NCI-H2081 treated with DMSO at 0.1 percent for 48 hours (cell line): ENCODE measurements at places on chromosomes 12 and 14.
A peak's percentile ranks its signal among the peaks of the same experiment; 100 is the strongest.

DNA sequence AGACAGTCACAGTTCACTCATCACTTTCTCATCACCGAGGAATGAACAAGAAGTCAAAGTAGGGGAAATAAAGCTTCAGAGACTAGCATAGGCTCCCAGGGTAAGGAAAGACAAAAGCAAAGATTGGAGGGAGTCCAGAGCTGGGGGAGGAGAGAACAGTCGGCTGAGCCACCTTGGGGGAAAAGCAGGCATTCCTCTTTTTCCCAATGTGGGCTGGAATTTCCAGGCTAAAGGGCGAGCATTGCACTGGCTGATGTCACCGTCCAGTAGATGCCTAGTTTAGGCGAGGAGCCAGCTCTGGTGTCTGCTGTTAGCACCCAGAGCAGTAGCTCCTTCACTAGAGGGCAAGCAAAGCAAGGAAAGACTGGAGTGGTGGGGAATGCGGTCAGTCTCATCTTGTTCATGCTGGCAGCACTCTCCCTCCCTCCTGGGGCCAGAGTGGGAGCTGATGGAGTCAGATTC, 8.5 kb upstream of the KRT75 start:
- DNase-seq, result no peak

DNA sequence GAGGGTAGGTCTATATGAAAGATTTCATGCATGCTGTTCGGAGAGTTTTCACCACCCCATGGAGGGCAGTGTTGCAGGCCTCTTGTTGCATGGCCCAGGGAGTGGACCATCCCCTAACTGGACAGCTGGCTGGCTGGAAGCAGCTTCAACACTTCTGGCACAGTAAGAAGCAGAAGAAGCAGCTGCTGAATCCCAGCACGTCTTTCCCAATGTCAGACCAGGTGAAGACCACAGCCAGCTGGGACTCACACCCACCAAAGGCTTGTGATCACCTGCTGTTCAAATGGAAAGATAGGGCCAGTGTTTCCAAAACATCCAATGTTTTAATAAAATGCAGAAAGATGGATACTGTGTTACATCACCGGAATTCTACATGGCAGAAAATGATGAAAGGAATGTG, 1423.6 kb downstream of the AACS start:
- no peak for DNase-seq

DNA sequence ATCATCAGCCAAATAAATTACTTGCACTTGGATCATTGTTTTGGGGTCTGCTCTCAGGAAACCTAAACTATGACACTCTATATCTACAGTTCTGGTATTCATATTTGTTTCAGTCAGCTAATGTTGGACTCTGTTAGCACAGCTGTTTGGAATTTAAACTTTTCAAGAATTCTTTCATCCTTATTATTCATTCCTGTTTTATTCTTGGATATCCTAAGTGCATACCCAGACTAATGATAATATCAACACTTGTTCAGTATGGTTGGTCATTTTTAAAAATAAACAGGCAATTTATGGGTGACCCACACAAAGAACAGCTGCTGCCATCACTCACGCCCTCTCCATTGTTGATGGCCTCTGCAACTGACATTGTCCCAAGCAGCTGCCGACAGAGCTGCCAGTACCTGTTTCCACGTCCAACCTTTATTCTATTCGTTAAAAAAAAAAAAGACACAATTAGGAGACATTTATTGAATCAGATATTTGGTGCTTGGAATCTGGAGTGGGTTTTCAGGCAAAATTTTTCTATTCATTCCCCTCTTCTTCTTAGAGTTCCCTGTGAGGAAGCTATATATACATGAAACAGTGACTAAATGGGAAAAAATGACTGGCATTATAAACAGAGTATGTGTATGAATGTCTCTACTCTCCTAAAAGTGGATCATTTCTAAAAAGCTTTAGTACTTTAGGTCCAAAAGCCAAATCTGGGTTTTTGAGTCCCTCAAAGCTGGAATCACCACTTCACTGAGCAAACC, 252.1 kb upstream of the NAV3 start:
- DNase-seq, result no peak

DNA sequence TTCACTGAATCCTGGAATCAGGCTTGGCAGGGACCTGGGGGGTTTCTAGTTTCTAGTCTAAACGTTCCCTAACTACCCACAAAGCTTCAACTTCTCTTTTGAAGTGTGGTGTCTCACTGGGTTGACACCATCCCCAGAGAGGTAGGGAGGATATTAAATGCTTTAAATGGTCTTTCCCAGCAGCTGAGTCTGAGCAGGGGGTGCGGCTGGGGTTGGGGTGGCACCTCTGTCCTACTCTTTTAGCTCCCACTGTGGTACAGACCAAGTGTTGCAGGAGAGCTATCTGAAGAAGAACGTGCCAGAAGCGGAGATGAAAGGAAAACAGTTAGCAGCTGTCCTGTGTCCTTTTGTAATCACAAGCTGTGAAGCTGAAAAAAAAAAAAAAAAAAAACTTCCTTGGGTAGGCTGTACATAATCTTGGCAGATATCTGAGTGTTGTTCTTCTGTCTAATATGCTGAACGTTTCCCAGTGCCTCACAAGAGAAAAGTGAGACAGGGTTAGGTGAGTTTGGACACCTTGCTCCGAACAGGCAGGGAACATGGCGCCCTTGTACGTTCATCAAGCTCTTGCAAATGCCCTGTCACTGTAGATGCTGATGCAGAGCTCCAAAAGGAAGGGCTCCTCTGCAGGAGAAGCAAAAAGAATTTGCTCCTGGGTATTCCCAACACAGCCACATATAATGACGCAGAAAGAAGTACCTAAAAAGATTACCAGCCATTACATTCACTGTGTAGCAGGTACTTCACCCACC, 447.2 kb downstream of the APAF1 start:
- no peak for DNase-seq

DNA sequence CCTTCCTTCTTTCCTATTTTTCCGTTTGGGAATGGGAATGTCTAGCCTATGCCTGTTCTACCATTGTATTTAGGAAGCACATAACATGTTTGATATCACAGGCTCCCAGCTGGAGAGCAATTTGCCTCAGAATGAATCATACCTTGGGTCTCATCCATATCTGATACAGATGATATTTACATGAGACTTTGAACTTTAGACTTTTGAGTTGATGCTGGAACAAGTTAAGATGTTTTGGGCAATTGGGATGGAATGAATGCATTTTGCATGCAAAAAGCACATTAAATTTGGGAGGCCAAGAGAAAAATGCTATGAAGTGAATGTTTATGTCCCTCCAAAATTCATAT, 61.9 kb upstream of the BEGAIN start:
- DNase-seq, result no peak

DNA sequence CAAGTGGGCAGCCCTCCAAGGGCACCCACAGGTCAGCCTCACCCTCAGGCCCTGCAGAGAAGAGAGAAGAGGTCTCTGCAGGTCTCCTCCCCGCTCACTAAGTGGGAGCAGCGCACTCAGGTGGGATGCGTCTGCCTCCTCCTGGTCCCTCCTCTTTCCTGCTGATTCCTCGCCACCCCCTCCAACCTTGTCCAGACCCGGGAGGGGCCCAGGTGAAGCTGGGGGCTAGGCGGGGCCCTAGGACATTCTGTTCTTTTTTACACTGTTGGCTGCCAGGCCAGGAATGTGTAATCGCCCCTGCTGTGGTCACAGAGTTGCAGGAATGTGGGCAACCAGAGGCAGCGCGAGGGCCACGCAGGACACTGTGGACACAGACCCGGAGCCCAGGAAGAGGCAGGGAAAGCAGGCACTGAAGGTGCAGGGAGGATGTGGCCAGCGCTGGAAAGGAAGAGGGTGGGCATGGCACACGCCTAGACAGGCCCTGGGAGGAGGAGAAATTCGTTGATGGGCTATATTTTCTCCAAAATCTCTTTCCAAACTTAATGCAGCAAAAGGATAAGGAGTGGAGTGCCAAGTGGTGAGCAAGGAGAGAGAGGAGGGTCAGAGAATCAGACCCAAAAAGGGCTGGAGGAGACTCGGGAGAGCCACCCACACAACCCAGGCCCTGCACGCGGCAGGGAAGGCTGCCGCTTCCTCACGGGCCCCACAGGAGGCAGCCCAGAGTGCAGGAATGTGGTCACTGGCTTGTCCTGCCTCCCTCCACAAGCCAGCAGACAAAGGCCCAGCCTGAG, 911 bp upstream of the SCNN1A start:
- no peak for DNase-seq

- DNase-seq, result no peak
Observed at GRCh38 chr12:4820971-4821370, 88.7 kb upstream of the KCNA1 start.

GRCh38 chr14:77275601-77276017, 4.6 kb upstream of the NGB start:
- no peak for DNase-seq

DNA sequence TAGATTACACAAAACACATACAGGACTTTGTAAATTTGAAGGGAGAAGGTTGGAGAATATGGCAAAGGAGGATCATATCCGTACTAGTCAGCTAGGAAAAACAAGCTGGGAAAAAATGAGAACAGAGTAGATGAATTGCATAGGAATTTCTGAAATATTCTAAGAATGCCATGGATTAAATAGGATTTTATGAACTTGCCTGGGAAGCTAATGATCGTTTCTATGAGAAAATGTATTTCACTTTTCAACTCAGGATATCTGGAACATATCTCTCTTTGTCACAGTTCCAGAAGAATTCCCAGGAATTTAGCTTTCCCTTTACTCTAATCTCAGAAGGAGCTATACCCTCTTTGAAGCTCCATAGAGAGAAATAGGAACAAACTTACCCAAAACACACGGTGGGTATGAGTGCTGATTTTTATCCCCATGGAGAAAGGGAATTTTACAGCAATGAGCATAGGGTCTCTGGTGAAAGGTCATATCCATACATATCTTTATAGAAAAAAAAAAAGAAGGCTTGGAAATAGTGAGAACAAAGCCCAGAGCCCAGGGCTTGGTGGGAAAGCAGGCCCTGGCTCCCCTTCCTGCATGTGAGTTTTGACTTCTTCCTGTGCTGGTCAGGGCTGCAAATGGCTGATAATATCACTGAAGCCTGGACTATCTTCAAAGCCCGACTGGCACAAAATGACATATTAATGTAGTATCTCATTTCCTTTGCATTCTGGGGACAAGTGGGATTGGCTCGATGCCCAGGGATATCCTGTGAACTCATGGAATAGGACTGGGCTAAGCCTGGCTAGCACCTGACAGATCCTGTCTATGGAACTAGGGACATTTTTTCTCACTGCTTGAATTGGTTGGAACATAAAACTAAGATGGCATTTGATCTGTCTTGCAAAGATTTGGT, 136.3 kb downstream of the AEBP2 start:
- peak; percentile 81 for DNase-seq

- no peak for DNase-seq
Observed at GRCh38 chr12:98053202-98053601, 462.2 kb upstream of the TMPO start.

GRCh38 chr12:69550569-69551350, 34.5 kb upstream of the CCT2 start:
- DNase-seq, result no peak
